ENCODE measurements at places on chromosomes 1 and 21.

GRCh38 chr1:101262630-101263348, 26.0 kb downstream of the S1PR1 start:
- DNase-seq, result no peak

DNA sequence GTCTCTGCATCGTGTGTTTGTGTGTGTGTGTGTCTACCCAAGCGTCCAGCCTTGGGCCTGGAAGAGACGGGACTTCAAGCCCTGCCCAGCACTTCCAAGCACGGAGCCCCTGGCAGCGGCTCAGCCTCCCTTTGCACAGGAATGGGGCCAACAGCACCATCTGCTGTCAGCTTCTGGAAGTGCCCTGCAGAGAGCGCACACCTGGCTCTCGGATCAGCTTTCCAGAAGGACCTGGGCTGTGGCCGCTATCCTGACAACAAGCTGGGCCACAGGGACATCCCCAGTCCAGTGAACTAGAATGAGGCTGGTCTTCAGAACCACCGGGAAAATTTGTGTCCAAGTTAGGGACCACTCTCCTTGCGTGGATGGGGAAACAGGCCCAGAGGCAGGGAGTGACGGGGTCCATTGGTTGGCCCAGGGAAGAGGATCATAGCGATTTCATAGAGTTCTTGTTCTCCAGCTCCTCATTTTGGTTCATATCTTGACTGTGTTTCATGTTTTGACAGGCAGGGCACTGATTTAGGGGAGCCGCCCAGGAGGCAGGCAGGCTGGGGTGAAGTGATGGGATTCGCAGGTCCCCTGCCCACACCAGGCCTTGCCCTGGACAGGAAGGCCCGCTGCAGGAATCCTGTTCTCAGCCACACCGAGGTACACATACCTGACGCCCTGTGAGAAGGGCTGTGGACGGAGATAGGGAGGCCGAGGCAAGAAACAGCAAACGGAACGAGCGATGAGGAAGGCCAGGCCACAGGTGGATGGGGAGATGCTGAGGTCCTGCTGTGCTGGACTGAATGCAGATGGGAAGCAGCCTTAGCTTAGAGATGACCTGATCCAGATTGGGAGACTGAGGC, 38.4 kb downstream of the TAS1R2 start:
- peak; percentile 11 for DNase-seq

DNA sequence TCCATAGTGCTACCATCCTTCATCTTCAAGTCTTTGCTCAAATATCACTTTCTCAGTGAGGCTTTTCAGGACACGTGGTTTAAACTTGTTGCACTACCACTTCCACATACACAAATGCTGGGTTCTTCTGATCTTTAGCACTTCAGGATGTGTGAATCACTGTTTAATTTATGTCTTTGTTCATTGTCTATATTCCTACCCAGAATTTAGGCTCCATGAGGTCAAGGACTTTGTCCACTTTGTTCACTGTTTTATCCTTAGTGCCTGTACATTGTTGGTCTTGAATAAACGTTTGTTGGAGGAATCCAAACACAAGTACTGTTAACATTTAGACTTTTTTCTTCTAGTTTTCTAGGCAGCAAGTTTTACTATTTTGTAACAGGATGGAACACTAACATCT, 42.6 kb upstream of the RALGPS2 start:
- DNase-seq, result no peak

- DNase-seq, result no peak
Measured at GRCh38 chr1:229845410-229846138, 219.5 kb downstream of the URB2 start.

DNA sequence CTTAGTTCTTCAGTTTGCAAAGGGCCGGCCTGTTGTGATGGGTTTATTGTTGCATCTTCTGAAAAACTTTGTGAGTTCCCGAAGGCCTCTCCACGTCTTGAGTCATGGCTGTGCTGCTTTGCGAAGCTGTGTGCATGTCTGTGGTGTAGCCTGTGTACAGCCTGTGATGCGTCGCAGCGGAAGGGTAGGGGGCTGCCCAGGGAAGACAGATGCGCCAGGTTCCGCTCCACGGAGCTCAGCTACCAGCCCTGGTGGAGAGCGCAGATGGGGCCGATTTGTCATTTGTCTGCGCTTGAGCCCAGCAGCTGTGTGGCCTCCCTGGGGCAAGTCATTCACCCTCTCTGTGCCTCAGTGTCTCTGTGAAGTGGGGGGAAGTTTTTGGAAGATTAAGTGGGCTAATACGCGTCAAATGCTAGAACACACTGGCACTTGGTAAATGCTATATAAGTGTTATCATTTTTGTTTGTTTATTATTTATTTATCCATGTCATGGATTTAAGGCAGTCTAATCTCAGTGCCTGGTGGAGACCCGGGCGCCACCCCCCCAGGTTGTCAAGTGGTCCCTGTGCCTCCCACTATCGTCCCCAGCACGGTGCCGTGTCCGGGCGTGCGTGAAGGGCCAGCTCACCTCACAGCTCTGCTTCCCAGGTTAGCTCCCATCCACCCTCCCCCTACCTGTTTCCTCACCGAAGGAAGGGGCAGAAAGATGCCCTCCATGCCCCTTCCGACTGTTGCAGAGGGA, 8.4 kb downstream of the PDE9A start:
- no peak for DNase-seq

Measured in brain pericyte (primary cell).